ENCODE measurements at places on chromosomes 1 and 21.

GRCh38 chr1:226428348-226428747, 20.5 kb upstream of the PARP1 start:
- DNase-seq: no peak

DNA sequence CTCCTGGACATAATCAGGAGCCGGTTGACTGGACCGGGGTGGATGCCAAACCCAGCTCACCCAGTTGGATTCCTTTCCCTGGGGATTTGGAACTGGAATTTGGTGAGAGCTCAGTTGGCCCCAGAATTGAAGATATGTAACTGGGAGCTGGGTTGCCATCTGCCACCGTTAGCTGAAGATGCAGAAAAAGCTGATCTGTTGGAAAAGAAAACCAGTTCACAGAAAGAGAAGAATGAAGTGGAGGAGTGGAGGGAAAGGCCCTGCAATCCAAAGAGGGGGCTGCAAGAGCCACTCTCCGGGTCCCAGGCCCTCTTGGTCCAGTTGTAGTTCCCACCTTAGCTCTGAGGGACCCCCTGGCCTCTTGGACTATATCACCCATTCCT, 16.0 kb downstream of the TEX35 start:
- no peak for DNase-seq

GRCh38 chr1:1599935-1600860, at the start of gene FNDC10:
Gene FNDC10, minus strand, starts transcription at chr1:1600135. Its CDS starts 120 bp downstream, at chr1:1600015.
- no peak for DNase-seq

DNA sequence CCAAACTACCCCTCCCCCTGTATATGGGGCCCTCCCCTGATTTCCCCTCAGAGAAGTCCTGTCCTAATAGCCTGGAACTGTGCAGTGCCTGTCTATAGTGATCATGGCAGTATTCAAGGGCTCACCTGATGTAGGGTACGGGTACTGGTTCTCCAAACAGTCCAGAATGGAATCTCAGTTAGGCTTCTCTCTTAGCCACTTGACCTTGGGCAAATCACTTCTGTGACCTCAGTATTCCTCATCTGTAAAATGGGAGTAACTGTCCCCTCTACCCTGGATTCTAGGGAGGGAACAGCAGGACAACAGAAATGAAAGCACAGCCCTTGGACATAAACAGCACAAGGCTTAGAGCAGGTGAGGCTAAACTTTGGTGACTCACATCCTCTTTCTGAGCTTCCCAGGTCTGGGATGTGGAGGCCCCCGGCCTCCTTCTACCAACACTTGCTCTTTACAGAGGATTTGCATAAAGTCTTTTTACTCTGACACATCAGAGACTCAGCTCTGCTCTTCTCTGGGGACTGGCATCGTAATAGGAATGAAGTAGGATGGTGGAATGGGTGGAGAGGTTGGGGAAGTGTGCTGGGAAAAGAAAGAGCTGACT, 20.0 kb upstream of the PDZK1IP1 start:
- no peak for DNase-seq

DNA sequence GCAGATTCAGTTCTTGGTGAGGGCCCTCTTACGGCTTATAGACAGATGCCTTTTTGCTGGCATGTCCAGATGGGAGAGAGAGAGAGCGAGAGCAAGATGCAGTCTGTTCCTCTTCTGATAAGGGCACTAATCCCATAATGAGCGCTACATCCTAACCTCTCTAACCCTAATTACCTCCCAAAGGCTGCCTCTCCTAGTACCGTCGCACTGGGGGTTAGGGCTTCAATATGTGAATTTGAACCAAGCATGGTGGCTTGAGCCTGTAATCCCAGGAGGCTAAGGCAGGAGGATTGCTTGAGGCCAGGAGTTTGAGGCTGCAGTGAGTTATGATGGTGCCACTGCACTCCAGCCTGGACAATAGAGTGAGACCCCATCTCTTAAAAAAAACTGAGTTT, 10.5 kb upstream of the SDE2 start:
- no peak for DNase-seq

DNA sequence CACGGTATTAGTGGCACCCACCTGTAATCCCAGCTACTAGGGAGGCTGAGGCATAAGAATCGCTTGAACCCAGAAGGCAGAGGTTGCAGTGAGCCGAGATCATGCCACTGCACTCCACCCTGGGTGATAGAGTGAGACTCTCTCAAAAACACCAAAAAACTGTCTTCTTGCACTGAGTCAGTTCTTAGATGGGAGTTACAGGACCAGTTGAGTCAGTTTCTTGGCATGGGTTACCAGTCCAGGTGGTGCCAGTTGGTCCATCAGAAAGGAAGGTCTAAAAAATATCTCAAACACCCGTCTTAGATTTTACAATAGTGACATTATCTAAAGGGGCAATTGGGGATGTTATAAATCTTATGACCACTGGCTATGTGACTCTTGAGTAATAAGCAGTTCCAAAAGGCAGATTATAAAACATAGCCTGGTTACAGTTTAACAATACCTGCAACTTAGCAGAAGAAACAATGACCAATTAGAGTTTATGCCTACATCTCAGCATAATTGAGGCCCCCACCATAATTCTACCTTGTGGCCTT, 206.9 kb upstream of the FGGY start:
- no peak for DNase-seq

DNA sequence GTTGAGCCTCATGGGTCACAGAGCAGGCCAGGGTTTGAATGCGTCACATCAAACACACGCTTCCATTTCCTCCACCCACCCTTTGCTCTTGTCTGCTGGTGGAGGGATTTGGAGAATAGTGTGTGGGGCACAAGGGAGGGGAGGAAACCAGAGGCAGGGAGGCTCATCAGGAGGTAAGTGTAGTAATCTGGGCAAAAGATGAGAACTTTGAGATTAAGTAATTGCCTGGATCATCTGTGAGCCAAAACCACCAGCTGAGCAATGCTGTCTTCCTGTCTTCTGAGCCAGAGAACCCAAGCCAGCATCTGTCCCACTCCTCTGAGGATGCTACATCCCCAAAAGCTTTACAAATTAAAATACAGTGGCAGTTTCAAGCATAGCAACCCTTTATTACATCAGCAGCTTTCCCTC, 45.2 kb downstream of the C8B start:
- DNase-seq: no peak

DNA sequence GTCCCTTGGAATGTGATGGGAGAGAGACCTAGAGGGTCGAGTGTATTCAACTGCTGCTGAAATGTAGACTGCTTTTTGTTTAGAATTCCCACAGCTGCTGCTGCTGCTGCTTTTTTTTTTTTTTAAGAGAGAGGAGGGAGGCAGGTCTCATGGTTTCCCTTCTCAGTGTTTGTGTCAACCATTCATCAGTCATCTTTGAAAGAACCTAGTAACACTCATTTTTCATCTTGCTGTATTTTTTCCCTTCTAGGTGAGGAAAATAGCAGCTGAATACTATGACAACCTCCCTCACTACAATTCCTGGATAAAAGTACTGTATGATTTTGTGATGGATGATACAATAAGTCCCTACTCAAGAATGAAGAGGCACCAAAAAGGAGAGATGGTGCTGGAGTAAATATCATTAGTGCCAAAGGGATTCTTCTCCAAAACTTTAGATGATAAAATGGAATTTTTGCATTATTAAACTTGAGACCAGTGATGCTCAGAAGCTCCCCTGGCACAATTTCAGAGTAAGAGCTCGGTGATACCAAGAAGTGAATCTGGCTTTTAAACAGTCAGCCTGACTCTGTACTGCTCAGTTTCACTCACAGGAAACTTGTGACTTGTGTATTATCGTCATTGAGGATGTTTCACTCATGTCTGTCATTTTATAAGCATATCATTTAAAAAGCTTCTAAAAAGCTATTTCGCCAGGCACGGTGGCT, 9.2 kb downstream of the DEGS1 start:
- DNase-seq: no peak

DNA sequence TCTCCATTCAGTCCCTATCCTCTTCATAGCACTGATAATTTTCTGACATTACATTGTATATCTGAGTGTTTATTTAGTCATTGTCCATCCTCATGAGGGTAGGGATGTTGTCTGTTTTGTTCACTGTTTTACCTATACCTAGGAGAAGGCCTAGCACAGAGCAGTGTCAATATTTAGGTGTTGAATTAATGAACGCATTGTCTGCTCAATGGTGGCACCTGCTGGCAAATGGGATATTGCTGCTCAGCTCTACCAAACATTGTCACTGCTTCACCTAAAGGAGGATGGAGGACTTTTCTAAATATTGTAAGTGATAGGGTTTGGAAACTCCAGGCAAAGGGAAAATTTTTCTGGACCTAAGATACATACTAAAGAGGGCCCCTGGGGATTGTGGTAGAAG, 243.9 kb downstream of the RRAGC start:
- no peak for DNase-seq

DNA sequence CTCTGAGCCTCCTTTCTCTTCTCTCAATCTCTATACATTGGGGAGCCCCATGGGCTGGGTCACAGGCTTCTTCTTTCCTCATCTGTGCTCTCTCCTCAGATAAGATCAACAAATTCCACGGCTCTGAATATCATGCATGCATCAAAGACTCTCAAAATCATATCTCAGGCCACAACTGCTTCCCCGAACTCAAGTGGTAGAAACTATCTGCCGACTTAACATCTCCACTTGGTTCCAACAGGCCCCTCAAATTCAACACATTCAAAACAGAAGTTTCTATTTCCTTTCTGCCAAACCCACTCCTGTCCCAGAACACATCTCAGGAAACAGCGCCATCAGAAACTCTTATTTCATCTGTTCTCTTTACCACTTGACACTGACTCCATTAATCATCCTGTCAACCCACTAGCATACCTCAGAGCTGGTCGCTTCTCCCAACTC, 16.7 kb downstream of the DDX59 start:
- no peak for DNase-seq

GRCh38 chr1:117754061-117754969, 148.5 kb downstream of the TENT5C start:
- peak; percentile 53 for DNase-seq

DNA sequence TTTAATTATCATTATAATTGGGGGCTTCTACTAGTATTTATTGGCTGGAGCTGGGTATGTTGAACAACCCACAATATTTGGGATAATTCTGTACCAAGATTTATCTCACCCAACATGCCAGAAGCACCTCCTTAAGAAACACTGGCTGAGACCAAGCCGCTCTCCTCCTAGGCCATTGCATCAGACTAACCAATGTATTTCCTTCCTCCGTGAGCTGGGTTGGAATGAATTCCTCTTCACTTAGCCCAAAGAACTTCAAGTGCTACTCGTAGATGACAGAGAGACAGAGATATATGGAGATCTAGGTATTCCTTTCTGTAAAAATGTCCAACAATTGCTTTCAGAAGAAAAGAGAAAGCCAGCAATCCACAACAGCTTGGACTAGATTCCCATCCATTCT, 87.2 kb upstream of the ETS2 start:
- no peak for DNase-seq

DNA sequence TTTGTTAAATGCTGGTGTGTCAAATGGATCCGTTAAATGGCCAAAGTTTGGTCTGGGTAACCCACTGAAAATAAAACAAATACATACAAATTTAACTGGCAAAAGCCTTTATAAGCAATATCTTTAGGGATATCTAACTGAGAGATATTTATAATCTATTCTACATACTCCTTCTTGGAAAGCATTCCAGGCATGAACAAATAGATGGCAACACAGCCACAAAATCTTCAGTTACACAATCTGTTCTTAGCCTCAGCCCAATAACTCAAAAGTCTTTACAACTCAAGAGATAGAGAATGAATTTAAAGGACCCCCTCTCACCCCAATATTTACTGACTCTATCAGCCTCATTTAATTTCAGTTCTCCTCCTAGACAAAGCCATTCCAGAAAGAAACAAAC, 58.7 kb downstream of the NRDC start:
- no peak for DNase-seq

GRCh38 chr1:59156051-59156450, 140.8 kb upstream of the FGGY start:
- no peak for DNase-seq

DNA sequence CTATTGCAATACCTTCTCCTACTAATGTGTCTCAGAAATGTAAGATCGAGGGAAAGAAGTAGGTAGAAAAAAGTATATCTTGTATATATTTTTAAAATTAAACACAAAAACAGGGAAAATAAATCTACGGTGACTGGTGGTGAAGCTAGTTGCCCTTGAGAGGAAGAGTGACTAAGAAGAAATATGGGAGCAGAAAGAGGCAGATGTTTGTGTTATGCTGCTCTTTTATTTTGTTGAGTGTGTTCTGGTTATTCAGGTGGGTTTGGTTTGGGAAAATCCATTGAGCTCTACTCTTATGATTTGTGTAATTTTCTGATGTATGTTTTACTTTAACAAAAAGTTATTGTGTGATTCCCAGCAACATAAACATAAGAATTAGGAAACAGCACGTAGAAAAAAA, 444.9 kb upstream of the B3GALT2 start:
- no peak for DNase-seq

DNA sequence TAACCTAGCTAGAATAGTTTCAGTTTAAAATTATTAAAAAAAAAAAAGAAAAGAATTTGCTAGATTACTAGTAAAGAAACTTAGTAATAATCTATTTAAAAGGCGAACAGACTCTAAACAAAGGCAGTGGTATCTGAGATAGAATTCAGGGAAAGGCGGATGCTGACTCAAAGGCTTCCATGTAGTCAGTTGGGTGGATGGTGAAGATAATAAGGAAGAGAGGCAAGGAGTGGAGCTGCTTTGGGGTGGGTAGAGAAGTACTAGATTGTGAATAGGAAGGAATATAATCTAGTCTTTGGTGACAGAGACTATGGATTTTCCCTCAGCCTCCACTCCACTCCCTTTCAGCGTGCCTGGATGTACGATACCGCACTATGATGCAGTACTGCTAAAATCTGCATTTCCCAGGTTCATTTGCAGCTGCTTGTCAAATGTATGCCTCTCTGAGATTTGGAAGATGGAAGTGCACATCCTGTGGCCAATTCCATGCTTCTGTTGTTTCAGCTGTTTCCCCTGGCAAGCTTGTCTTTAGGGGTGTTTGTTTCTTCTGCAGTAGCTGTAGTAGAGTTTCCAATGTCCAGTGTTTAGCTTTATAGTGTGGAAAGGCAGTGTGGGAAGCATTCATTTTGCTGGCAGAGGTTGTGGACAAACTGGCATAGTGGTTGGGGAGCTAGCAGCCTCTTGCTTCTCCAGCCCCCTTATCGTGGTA, 184.6 kb upstream of the NRIP1 start:
- no peak for DNase-seq

DNA sequence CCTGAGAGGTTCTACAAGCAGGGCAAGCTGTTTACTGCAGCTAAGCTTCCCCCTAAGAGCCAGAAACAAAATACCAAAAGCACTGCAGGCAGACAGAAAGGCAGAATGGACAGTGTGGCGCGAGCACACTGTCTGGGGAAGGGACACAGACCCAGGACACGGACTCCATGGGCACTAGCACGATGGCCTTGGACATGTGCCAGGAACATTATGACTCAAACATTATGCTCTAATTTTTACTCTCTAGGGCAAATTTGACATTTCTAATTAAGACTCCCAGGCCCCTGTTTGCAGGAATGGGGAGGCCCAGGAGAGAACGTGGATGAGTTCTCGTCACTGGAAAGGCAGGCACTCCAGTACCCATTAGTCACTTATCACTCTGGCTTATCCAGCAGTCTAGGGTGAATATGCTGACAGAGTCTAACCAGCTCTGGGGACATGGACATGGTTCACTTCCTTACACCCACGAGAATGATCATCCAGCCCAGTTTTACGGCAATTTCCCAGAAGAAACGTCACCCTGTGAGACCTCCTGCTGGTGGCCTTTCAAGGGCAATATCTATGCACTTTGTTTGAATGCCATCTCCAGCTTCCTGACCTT, 45.1 kb downstream of the CAPN8 start:
- DNase-seq: no peak
